PC-9 (cell line): ENCODE measurements at places on chromosomes 16 and 17.

GRCh38 chr17:81911277-81911961 lies at the start of gene PCYT2:
Gene PCYT2, minus strand, starts transcription at chr17:81911399. Its CDS starts 44 bp downstream, at chr17:81911355.
- DNase-seq, result peak; percentile 63
- H3K4me1 ChIP-seq, result peaks cover 35% of the 10 kb centered on the region
- H3K4me3 ChIP-seq, result peak within 1 kb of the TSS; percentile 67

DNA sequence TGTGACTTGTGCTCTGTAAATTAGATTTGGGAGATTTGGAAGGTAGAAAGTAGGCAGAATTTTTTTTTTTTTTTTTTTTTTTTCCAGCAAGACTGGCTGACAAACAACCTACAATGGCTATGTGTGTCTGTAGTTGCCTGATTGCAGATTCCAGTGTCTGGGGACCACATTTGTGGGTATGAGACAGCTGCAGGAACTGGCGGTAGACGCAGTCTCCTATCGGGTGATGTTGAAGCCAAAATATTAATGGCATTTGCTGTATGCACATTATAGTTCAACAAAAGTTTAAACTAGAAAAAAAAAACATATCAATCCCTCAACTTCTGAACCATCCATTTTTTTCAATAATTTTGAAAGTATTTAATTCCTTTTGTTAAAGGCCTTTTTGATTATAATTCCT lies 665.2 kb downstream of the TOX3 start:
- no peaks in the 10 kb centered on the region for H3K36me3 ChIP-seq
- no peak for DNase-seq
- no peak overlapping the region for H3K27ac ChIP-seq
- H3K4me3 ChIP-seq, result no peak overlapping the region
- no peaks in the 10 kb centered on the region for H3K4me1 ChIP-seq

GRCh38 chr17:79667121-79667715 lies 56.4 kb upstream of the RBFOX3 start:
- peaks cover 6% of the 10 kb centered on the region for H3K4me1 ChIP-seq
- H3K36me3 ChIP-seq, result no peaks in the 10 kb centered on the region

DNA sequence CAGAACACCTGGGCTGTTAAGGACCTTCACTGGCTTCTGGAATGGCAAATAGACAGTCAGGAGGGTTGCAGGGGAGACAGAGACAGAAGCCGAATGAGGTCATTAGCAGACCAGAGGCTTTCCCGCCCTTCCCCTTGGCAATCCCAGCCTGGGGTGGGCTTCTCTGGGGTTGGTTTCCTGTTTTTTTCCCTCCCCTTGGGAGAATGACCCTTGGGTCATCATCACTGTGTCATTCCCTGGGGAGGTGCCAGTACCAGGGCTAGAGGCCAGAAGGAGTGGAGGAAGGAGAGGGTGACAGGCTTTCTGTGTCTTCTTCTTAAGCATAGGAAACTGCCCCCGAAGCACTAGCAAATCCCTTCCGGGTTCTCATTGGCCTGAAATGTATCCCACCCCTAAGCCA lies 42.9 kb upstream of the IL21R start:
- no peak overlapping the region for H3K27ac ChIP-seq
- H3K36me3 ChIP-seq, result peaks cover 37% of the 10 kb centered on the region
- no peak overlapping the region for H3K4me3 ChIP-seq
- peaks cover 14% of the 10 kb centered on the region for H3K4me1 ChIP-seq
- no peaks in the 10 kb centered on the region for H3K27me3 ChIP-seq

DNA sequence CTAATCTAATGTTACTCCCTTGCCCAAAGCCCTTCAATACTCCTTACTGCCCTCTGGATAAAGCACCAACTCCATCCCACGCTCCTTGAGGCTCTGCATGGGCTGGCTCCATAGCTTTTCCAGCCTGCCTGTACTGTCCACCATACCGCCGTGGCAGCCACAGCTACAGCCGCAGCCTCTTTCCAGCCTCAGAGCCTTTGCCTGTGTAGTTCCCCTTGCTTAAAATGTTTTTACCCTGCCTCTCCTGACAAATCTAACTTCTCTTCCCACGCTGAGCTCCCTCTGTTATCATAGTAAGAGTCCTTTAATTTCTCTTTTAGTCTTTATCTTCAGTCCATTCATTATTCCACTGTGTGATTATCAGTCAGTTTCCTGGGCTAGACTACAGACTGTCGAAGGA lies 22.0 kb downstream of the TEX14 start:
- H3K4me1 ChIP-seq, result peaks cover 44% of the 10 kb centered on the region
- no peaks in the 10 kb centered on the region for H3K36me3 ChIP-seq
- DNase-seq, result no peak
- no peaks in the 10 kb centered on the region for H3K27me3 ChIP-seq
- peak overlapping the region; percentile 75 for H3K27ac ChIP-seq

DNA sequence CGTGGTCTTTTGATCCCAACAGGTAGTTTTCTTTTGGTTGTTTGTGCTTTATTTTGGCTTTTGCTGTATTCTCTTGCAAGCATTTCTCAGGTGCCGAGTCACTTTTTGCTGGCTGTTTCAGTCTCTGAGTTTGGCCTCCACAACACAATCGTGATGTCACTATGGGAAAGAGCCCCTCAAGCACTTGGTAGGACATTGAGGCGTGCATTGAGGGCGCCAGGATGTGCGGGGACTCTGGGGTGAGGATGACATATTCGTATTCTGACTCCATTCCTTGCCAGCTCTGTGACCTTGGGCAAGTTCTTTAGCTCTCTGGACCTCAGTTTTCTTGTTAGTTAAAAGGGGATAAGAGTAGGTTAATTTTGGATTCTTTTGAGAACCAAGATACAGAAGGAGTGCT lies 13.0 kb downstream of the KSR1 start:
- no peak for DNase-seq
- peaks cover 39% of the 10 kb centered on the region for H3K4me1 ChIP-seq
- H3K27me3 ChIP-seq, result no peaks in the 10 kb centered on the region
- no peaks in the 10 kb centered on the region for H3K36me3 ChIP-seq

DNA sequence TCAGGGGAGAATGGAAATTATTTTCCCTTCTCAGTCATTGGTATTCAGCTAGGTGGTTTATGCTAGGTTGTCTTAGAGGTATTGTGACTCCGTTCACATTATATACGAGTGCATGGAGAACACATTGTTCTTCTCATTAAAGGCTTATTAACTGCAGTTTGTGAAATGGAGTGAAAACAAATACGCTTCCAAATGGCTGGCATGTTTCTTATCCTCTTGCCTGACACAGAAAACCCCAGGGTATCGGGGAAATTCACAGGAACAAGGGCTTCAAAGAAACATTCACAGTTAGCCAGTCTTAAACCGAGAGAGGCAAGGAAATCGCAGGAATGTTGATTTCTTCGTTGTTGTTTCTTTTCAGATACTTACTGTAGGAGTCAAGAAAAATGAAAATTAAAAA lies 1047.9 kb upstream of the RBFOX1 start:
- H3K27me3 ChIP-seq, result peaks cover 45% of the 10 kb centered on the region
- H3K4me3 ChIP-seq, result no peak overlapping the region
- H3K27ac ChIP-seq, result no peak overlapping the region
- no peaks in the 10 kb centered on the region for H3K4me1 ChIP-seq

GRCh38 chr17:4900231-4901107 lies 1.1 kb downstream of the C17orf107 start:
- H3K27me3 ChIP-seq, result no peaks in the 10 kb centered on the region
- no peak overlapping the region for H3K27ac ChIP-seq
- H3K36me3 ChIP-seq, result no peaks in the 10 kb centered on the region
- H3K4me3 ChIP-seq, result no peak overlapping the region
- peaks cover 13% of the 10 kb centered on the region for H3K4me1 ChIP-seq
- DNase-seq, result no peak

DNA sequence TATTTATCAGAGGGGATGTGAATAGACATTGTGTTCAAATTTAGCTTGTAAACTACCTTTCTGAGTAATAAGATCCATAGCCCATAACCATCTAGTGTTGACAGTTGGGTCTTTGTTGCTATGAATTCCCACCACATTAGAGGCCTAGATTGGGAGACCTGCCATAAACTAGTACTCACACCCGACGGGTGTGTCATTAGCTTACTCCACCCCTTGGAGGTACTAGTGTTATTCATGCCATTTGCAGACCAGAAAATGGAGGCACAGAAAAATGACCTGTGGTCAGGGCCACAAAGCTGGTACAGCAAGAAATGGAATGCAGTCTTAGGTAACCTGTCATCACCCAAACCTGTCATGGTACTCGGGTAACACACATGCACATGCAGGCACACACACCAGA lies 41.3 kb upstream of the BCAR1 start:
- peaks cover 13% of the 10 kb centered on the region; the same call in 1 of the 2 replicates for H3K4me1 ChIP-seq
- no peak overlapping the region for H3K27ac ChIP-seq
- H3K36me3 ChIP-seq, result peaks cover 15% of the 10 kb centered on the region; the same call in 1 of the 2 replicates
- DNase-seq, result no peak
- H3K4me3 ChIP-seq, result no peak overlapping the region
- no peaks in the 10 kb centered on the region for H3K27me3 ChIP-seq

DNA sequence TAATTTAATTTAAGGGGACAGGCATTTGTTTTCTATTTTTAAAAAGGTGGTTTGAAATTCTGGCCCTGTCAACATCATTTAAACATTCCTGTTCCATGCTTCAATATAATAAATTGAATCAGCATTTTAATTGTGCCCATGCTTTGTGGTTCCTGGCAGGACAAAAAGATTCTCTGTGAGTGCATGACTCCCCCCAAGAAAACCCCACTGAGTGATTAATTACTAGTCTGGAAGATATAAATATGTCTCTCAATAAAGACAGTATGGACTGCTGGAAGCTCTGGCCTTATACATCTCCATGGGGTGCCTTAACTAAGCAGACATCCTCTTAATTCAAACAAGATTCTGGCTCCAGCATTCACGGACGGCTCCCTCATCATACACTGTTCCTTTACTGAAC lies 95.0 kb upstream of the PSMD7 start:
- H3K4me3 ChIP-seq, result no peak overlapping the region
- DNase-seq, result no peak
- no peaks in the 10 kb centered on the region for H3K36me3 ChIP-seq
- H3K27me3 ChIP-seq, result peaks cover 65% of the 10 kb centered on the region
- no peak overlapping the region for H3K27ac ChIP-seq
- no peaks in the 10 kb centered on the region for H3K4me1 ChIP-seq

DNA sequence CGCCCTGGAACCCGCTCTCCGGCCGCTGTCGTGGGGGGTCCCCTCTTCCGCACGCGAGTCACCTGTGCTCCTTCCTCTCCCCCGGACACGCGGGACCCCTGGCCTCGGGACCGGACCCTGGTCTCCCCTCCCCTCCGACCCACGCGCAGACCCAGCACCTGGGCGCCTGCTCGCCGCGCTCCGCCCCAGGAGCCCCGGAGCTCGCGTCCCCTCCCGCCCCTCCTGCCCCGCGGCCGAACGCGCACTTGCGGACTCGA lies 762 bp downstream of the RAB40B start:
- no peaks in the 10 kb centered on the region for H3K27me3 ChIP-seq
- peak overlapping the region; percentile 52; the same call in 1 of the 2 replicates for H3K4me3 ChIP-seq
- no peaks in the 10 kb centered on the region for H3K36me3 ChIP-seq
- DNase-seq, result no peak

GRCh38 chr17:79948406-79948944 lies 87.2 kb downstream of the TBC1D16 start:
- H3K4me1 ChIP-seq, result no peaks in the 10 kb centered on the region
- DNase-seq, result no peak
- no peaks in the 10 kb centered on the region for H3K27me3 ChIP-seq
- H3K4me3 ChIP-seq, result no peak overlapping the region
- no peak overlapping the region for H3K27ac ChIP-seq
- no peaks in the 10 kb centered on the region for H3K36me3 ChIP-seq

DNA sequence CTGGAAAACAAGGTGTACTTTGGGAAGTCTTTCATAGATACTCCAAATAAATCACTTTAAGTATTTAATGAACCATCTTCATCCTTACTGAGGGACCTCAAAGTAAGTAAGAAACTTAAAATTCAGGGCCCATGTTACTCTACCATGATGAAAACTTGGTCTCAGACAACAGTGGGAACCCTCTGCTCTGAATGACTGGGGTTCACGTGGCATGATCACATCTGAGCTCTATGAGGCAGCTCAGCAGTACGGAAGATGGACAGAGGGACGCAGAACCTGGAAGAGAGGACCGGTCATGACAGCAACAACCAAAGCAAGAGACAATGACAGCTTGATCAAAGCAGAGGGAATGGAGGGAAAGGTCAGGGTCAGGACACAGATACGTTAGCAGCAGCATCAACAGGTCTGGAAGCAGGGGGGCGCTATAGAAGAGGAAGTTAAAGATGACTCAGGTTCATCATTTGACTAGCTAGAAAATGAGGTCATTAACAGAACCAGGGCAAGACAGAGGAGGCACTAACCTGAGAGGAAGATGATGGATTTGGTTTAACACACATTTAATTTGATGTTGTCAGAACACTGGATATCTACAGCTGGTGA lies 9.5 kb downstream of the XPO6 start:
- no peaks in the 10 kb centered on the region for H3K27me3 ChIP-seq
- H3K27ac ChIP-seq, result no peak overlapping the region
- H3K36me3 ChIP-seq, result peaks cover 31% of the 10 kb centered on the region; the same call in 1 of the 2 replicates
- H3K4me3 ChIP-seq, result no peak overlapping the region
- no peak for DNase-seq
- peaks cover 2% of the 10 kb centered on the region; the same call in 1 of the 2 replicates for H3K4me1 ChIP-seq

DNA sequence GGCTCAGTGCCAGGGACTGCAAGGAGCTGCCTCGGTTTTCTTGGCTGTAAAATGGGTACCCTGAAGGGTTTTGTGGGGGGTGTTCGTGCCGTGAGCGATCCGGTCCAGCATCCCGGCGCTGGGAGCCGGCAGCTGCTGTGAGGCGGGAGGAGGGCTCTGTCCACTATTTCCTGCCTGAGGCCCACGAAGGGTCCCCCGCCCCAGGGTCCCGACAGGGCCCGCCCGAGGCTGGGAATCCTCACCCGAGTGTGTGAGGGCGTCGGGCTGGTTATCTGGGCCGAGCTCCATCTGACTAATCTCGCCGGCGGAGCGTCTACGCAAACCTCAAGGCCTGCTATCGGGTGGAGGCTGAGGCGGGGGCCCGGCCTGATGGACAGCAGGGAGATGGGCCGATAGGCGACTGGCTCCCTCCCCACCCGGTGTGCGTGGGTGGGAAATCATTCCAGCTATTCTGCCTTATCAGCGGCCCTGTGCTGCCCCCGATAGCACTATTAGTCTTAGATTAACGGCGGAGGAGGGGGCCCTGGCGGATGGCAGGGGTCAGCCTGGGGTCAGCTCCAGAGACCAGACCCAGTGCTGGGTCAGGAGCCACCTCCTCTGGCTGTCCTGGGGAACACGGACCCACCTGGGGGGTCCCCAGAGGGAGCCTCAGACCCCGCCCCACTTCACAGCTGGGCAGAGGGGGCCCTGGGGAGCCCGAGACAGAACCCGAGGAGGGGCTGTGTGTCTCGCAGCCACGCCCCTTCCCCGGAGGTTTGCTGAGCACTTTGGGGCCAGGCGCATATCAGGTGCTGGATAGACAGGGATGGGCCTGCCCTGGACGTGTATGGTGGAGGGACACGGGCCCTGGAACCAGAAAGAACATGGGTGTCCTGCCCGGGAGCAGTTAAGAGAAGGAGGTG lies 44.7 kb downstream of the ZFPM1 start:
- no peak overlapping the region for H3K27ac ChIP-seq
- DNase-seq, result no peak
- H3K27me3 ChIP-seq, result no peaks in the 10 kb centered on the region
- no peaks in the 10 kb centered on the region for H3K36me3 ChIP-seq
- no peak overlapping the region for H3K4me3 ChIP-seq

- no peaks in the 10 kb centered on the region for H3K36me3 ChIP-seq
- H3K27me3 ChIP-seq, result no peaks in the 10 kb centered on the region
- DNase-seq, result no peak
- H3K4me1 ChIP-seq, result peaks cover 49% of the 10 kb centered on the region
- peak overlapping the region; percentile 98 for H3K27ac ChIP-seq
Observed at GRCh38 chr17:40903129-40903847, 18.2 kb upstream of the KRT20 start.
